CD4-positive, CD25-positive, alpha-beta regulatory T cell (primary cell): ENCODE measurements at places on chromosomes 7 and 10. TPM values are rescaled to one million over a fixed set of nuclear protein-coding genes. Genes with fewer than 3 reads are reported as not detected.

The PNLIPRP2 gene
- not detected for total RNA-seq

The RELN gene
- not detected for total RNA-seq

The ZRANB1 gene
- total RNA-seq, result 27.8 TPM

The CYP2W1 gene
- total RNA-seq, result not detected

The MMD2 gene
- total RNA-seq, result not detected

The AOC1 gene
- total RNA-seq, result not detected

The LDB3 gene
- not detected for total RNA-seq

The ETV1 gene
- 0.07 TPM for total RNA-seq

The BEND7 gene
- 0.35 TPM for total RNA-seq

The LEP gene
- total RNA-seq, result not detected

The ASB4 gene
- total RNA-seq, result not detected

The XRCC2 gene
- total RNA-seq, result 1.1 TPM

The ASB10 gene
- total RNA-seq, result not detected

The ZCCHC24 gene
- total RNA-seq, result 1.8 TPM

The AUTS2 gene
- total RNA-seq, result 32.4 TPM

The LRRC61 gene
- total RNA-seq, result 10.7 TPM

The AQP1 gene
- 0.20 TPM for total RNA-seq

The HECTD2 gene
- 1.7 TPM for total RNA-seq

The SMKR1 gene
- total RNA-seq, result not detected

The SRRM3 gene
- total RNA-seq, result not detected

The STOX1 gene
- 0.30 TPM for total RNA-seq

The DPYSL4 gene
- total RNA-seq, result 1.2 TPM

The ADO gene
- 11.1 TPM for total RNA-seq

The NXPH1 gene
- not detected for total RNA-seq

The SYT15 gene
- 0.67 TPM for total RNA-seq

The ASIC3 gene
- total RNA-seq, result 5.9 TPM

The CHAT gene
- not detected for total RNA-seq

The TMEM120A gene
- 51.5 TPM for total RNA-seq

The GRM3 gene
- total RNA-seq, result not detected

The GDF10 gene
- total RNA-seq, result not detected

The TRPV6 gene
- not detected for total RNA-seq

The ZP3 gene
- total RNA-seq, result 2.2 TPM

The CDC14C gene
- total RNA-seq, result not detected

The FLNC gene
- total RNA-seq, result not detected

The CALHM3 gene
- total RNA-seq, result not detected

The ZNF736 gene
- 20.9 TPM for total RNA-seq

The GIMAP6 gene
- 43.8 TPM for total RNA-seq

The OR2A7 gene
- total RNA-seq, result 6.0 TPM

The WDR86 gene
- 4.8 TPM for total RNA-seq
